Stimulated activated CD8-positive, alpha-beta memory T cell treated with anti-CD3 and anti-CD28 coated beads, Interleukin-15, amount 100 ng/mL, for 48 hours (primary cell): ENCODE measurements at places on chromosomes 7 and 10.

DNA sequence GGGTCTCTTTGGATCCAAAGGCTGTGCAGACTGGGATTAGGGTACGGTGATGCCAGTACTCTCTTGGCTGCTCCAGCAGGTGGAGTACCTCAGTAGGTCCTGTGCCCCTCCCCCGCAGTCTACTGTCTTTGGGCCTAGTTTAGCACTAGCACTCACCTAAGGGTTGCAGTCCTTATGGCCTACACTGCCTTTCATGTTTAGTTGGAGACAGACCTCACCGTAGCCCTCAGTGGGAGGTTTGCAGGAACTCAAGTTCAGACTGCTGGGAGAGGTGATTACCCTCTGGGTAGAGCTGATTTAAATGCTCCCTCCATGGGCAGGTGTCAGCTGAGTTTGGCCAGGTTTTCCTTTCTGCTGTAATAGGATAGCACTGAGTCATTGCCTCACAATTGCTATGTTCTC, 210.8 kb upstream of the TMEM196 start:
- no peak for DNase-seq

DNA sequence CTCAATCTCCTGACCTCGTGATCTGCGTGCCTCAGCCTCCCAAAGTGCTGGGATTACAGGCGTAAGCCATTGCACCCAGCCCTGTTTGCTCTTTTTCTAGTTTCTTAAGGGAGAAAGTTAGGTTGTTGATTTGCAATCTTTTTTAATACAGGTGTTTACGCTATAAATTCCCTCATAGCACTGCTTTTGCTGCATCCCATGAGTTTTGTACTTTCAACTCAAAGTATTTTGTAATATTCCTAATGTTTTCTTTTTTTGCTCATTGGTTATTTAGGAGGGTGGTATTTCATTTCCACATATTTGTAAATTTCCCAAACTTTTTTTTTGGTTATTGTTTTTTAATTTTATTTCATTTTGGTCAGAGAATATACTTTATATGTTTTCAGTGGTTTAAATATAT, 11.6 kb downstream of the TPST1 start:
- no peak for DNase-seq

DNA sequence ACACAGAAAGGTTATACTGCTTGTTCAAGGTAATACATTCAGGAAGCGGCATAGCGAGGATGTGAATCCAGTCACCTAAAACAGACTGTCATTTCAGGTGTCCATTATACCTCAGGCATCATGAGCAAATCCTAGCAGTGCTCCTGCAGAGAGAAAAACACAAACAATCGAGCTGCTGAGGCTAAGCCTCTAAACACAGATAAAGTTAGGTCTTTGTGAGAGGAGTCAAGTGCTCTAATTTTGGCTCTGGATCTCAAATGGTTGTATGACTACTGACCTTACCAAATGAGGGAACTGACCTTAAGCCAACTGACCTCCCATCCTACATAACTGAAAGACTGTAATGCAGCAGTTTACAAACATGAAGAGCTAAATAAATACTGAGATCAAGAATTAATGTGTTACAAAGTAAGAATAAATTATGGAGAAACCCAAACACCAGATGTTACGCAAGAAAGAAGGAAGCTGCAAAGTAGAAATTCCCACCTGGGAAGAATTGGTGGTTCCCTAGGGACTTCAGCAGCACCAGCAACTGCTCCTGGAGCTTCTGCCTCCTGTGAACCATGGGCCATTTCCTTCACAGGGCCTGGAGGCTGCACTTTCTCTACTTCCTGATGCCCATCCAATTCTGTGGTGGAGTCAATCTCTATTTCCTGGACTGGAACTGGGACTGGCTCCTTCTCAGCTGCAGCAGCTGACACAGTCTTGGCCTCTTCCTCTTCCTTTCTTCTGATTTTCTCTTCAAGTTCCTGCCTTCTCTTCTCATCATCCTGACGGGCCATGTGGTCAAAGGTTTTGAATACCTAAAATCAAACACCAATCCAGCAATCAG, 5.8 kb downstream of the NUDCD3 start:
- DNase-seq = no peak

DNA sequence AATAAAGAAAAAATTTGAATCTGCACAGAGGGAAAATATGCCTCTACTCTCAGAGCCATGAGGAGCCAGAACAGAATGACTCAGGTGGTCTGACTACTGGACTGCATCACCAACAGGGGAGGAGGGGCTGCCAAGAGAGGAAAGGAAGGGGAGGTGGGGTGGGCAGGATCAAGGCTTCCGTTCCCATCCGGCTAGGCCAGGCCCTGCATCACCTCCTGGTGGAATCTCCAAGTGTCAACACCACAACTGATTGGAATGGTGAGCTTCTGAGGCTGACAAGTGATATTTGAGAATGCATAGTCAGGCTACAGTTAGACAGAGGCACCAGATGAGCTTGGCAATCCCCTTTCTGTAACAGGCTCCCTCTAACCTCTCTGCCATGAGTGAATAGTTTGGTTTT, 10.4 kb upstream of the GPR26 start:
- DNase-seq = no peak

DNA sequence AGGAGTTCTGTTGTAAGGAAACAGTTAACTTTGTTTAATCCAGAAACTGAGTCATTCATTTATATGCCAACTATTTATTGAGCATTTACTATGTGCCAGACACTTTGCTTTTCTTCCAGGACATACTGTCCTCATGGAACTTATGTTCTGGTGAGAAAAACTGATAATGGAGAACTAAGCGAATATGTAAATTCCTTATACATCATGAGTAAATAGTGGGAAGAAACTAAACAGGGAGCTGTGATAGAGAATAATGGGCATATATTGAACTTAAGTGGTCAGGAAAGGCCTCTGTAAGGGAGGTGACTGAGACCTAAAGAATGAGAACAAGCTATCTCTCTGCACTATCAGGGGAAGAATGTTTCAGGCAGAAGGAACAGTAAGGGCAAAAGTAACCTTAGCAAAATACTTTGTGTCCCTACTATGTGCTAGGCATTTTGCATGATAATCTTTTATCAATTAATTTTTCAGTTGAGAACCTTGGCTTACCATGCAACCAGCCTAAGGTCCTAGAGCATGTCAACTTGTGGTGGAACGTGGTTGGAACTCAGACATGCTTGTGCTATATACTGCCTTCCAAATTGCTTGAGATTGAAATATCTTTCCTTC, 45.4 kb downstream of the ST7 start:
- no peak for DNase-seq

GRCh38 chr7:158161194-158161593, 426.4 kb downstream of the PTPRN2 start:
- DNase-seq = no peak

DNA sequence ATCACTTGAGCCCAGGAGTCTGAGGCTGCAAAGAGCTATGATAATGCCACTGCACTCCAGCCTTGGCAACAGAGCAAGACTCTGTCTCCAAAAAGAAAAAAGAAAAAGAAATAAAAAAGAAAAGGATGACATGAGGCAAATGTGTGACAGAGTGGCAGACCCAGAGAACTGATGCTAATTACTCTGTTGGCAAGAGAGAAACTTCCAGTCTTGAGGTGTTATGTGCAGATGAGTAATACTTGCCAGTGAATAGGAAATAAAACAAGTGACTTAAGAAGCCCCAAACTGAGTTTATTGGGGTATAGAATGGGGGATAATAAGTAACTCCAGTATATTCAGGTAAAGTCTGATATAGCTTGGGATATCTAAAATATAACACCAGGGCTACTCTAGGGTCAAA, 9.5 kb upstream of the ANXA7 start:
- no peak for DNase-seq

DNA sequence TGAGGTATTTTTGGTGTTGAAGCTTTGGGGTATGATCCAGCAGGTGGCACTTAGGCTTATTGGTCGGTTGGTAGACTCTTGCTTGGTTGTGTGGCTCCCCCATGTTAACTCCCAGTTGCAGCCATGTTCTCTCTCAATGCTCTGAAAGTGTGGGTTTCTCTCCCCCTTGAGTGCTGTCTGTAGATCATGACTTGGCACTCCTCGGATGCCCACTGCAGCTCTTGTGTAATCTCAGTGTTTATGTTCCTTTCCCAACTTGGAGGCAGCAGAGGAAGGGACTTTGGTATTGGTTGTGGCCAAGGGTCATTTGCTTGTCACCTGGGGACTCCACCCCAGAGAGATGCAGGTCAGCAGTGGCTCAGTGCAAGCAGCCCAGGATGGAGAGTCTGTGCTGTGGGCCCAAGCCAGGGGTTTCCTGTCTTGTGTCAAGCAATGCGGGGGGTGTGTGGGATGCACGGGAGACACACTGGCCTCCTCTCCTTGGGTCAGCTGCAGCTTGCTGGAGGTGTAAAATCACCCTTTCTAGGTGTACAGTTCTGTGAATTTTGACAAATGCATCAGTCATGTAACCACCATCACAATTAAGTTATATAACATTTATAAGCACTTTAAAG, 36.9 kb downstream of the PIK3CG start:
- DNase-seq = no peak

DNA sequence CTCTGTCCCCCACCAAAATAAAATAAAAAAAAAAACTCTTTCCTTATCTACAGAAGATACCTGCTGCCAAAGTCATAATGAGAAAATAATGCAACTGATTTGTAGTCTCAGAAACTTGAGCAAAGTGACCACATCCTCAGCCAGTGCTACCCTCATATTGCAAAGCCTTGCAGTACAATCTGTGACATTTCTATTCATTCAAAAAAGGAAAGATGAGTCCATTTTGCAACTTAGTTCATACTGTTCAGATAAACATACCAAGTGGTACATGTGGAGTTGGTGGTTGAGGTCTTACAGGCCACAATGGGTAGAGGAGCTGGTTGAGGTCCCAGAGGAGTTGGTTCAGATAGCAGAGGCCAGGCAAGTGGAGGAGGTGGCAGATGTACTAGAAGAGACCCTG, 6.5 kb upstream of the EIF5AL1 start:
- no peak for DNase-seq

- DNase-seq = no peak
Measured at GRCh38 chr10:1184541-1185430, 128.6 kb downstream of the WDR37 start.

DNA sequence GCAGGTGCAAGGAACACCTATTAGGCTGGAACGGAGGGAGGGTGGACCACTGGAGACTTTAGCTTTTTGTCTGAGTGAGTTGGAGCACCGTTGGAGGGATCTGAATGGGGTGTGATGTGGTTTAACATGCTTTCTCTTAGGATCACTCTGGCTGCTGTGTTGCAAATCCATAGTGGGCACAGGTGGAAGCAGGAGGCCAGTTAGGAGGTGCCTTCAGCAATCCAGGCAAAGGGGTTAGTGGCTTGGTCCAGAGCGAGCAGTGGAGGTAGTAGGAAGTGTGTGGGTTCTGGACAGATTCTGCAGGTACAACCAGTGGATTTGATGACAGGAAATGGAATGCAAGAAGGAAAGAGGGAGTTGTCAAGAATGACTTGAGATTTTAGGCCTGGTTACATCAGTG, 95.0 kb downstream of the MMRN2 start:
- no peak for DNase-seq

DNA sequence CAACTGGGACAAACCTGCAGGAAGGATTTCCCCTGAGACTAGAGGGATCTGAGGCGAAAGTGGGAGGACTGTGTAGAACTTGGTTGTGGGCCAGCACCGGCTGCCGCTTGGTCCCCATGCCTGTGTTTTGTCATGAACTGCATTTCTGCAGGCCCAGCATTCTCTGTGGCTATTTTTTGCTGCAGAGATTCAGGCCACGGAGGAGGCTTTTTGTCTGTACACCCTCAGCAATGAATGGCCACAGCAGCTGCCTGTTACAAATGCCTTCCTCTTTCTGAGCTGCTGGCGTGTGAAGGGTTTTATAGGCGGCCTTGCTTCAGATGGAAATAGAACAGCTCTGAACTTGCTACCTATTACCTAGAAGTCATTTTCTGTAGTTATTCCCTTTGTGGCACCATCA, 164.4 kb downstream of the SH2D4B start:
- no peak for DNase-seq

DNA sequence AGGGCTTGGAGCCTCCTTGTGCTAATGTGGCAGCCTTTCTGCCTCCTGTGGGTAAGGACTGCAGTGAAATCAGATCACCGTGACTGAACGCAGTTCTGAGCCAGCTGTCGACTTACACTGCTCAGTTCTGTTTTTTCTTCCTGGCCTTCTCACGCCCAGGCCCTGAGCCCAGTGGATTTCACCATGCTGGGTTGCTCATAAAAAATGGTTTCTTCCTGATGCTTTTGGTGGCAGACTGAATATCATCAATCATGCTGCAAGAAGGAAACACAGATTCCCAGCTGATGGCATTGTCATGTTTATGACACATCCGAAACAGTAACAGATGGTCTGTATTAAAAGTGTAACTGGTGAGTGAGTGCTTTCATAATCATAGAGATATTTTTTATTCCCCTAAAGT, 389.6 kb downstream of the GALNT17 start:
- DNase-seq = no peak

- DNase-seq = no peak
Measured at GRCh38 chr10:14742815-14743214, 31.9 kb downstream of the FAM107B start.

DNA sequence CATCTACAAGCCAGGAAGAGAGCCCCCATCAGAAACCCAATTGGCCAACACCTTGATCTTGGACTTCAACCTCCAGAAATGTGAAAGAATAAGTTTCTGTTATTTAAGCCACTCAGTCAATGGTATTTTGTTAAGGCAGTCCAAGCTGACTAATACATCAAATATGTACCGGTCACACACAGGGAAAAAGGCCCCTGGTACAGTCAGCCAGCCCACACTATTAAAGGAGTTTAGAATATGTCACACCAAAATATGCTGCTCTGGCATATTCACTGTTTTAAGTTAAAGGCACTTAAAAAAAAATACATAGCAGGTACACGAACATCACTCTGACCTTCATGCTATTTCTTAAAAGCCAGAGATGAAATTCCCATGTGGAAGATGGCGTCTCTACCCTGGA, 15.2 kb upstream of the CDCA7L start:
- DNase-seq = no peak

DNA sequence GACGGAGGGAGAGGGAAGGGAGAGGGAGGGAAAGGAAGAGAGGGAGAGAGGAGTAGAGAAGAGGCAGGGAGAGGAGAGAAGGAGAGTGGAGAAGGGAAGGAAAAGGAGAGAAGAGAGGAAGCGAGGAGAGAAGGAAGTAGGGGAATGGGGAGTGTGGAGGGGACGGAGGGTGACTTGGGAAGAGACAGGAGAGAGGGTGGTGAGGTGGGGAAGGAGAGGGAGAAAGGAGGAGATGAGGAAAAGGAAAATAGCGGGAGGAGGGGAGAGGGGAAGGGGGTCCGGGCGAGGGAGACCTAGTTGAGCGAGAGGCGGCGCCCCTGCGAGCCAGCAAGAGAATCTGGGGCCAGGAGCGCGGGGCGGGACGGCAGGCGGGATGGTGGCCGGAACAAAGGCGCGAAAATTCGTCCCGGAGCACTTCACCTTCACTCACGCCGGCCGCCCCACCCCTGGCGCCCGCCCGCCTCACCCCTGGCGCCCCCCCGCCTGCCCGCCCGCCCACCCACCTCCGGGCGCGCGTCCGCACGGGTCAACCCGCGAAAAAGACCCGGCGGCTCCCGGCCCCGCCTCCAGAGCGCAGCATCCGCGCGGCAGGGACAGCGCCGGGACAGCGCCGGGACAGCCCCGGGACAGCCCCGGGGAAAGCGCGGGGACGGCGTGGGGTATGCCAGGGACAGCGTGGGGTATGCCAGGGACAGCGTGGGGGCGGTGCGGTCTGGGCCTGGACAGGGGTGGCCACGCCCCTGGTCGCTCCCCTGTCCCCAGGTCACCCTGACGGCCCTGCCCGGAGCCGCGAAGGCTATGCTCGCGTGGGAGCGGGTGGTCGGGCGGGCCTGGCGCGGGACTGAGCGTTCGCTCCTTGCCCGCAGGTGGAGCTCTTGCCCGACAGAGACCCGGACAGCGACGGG, 4.2 kb downstream of the VSTM2A start:
- DNase-seq = no peak
